ENCODE measurements at places on chromosomes 7 and 10.
A peak's percentile ranks its signal among the peaks of the same experiment; 100 is the strongest.

DNA sequence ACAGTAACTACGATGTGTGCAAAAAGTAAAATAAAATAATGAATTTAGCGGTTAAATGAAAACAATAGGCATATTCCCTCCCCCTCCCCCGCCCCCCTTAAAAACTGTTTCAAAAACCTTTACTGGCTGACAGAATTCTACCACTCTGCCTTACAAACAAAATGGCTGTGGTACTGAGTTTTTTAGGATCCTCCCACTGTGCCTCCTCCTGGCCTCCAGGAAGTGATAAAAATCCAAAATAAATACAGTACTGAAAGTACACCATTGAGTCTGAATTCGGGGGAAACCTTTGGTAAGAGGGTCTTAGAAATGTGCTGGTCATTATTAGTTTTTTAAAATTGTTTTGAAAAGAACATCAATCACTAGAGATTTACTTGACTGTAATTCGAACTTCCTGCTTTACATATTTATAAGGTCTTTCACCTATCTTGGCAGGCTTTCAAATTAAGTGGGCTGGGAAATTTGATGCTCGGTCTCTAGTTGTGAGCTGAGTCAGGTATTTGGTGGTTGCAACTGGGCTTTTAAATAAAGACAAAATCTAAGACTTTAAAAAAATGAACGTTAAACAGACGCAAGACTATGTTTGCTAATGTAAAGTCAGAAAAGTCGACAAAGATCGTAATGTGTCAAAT, 32.5 kb upstream of the EPC1 start:
- peak; percentile 56 for DNase-seq

DNA sequence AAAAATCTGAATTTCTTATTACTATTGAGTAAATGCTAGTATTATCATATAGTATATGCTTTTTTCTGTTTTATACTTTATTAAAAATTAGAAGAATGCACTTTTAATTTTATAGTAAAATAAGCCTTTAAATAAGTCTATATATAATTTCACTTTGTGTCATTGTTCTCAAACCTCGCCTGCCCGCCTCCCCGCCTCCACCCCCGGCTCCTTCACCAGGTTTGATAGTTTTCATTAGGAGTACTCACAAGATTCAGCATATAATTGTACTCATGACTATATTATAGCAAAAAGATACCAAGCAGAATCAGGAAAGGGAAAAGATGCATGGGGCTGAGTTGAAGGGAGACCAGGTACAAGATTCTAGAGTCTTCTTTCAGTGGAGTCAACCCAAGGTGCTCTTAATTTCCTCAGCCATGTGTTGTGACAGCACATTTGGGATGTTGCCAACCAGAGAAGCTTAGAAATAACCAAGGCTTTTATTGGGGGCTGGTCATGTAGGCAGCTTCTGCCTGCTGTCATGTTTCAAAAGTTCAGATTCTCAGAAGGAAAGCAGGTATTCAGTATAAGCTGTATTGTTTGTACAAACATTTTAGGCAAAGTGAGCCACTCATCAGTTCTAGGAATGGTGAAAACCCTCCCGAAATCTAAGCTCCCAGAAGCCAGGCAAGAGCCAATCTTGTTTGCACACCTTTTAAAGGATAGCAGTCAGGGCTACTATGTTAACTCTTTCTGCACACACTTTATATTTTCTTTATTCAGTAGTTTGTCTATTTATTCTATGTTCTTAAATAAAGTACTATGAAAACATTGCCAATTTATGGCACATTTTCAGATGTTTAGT, 12.3 kb downstream of the NHLRC2 start:
- no peak for DNase-seq

- DNase-seq = no peak
These were observed 18.1 kb downstream of the CALN1 start for GRCh38 chr7:72394016-72394415.

DNA sequence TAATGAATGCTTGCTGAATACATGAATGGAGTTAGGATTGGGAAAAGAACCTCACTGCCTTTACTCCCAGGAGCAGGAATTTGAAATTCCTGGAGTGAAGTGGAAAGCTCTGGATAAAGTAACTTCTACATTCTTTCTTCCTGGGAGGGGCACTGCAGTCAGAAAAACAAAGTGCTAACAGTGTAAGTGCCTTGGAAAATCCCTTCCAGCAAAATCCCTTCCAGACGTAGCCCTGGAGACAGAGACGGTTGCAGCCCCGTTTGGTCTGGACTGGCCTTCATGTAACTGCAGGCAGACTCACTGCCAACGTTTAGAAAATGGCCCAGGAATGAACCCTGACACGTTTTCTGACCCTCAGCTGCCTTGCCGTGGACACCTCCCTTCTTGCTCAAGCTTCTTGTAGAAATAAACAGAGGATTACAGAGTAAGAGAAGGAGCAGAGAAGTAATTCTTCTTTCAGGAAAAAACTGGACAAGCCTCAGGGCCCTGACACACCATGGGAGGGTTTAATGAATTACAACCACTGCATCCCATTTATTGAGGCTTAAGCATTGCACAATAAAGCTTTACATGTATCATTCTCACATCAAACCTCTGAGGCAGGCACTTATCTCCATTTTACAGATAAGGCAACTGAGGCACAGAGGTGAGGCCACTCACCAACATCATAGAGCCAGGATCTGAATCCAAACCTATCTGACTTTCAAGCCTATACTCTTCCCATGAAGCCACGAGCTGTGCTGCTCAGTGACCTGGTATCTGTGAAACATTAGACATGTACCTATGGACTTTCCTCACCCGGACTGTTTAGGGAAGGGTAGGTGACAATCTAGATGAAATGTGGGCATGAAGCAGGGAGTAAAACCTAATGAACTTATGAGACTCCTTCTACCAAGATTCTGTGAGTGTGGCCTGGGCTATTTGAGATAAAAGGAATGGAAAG, 7.8 kb downstream of the ITPRIP start:
- no peak for DNase-seq

GRCh38 chr7:105678811-105679495, 97.7 kb upstream of the EFCAB10 start:
- no peak for DNase-seq

- DNase-seq = no peak
These were observed 12.8 kb downstream of the BRI3 start for GRCh38 chr7:98294326-98294725.

GRCh38 chr10:80581469-80581835, 43.8 kb downstream of the SH2D4B start:
- DNase-seq = no peak

DNA sequence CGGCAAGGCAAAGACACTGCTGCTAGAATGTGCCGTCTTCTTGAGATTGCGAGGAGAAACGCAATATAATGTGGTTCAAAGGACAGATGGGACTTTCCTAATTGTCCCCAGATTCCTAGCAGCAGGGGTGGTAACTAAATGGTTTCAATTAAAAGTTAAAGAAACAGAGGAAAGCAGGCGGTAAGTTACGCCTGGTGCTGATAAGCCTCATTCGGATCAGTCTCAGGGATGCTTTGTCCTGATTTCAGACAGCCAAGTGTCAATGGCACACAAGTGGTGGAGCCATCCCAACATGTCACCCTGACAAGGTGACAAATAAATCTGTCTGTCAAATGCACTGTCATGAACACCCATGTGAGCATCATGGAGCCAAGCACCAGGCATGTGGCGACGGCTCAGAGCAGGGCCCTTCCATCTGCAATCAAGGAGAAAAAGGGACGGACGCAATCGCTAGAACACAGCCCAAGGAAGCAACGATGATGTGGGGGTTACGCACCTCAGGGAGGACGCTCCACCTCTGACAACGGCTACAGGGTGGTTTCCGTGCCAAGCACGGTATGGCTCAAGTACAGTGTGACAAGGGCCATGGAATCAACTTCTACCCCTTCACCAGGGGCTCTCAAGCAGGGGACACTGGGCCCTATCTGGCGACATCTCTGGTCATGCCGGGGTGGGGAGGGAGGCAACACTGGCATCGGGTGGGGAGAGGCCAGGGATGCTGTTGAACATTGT, 66.2 kb downstream of the CTBP2 start:
- no peak for DNase-seq

DNA sequence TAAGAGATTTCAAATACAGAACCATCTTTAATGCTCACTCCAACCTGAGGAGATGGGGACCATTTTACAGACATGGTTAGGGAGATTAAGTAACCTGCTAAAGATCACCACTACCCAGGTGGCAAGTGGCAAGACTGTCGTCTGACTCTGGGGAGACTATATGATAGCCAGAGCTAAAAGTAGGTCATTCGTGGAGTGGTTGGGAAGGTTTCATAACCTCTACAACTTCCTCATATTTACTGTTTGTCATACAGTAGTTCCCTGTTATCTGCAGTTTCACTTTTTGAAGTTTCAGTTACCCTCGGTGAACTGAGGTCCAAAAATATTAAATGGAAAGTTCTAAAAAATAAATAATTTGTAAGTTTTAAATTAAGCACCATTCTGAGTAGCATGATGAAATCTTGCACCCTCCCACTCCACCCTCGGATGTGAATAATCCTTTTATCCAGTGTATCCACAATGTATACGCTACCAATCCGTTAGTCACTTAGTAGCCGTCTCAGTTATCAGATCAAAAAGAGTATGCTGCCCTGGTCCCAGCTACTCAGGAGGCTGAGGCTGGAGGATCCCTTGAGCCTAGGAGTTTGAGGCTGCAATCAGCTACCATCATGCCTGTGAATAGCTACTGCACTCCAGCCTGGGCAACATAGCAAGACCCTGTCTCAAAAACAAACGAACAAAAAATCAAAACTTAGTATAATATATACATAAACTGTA, 14.9 kb upstream of the LGI1 start:
- DNase-seq = no peak

- peak; percentile 11 for DNase-seq
These were observed 44.9 kb downstream of the BAMBI start for GRCh38 chr10:28722065-28722803.

DNA sequence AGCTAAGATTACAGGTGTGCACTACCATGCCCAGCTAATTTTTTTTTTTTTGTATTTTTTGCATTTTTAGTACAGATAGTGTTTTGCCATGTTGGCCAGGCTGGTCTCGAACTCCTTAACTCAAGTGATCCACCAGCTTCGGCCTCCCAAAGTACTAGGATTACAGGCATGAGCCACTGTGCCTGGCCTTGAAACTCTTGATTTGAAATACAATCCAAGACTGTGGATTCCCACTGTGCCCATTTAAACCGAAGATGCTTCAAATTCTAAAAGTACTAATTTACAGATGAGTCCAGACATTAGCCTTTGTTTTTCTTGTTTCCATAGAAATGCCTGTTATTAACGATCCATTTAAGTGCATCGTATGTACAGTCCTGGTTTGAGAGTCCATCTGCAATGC, 130.9 kb downstream of the CACNA2D1 start:
- no peak for DNase-seq

DNA sequence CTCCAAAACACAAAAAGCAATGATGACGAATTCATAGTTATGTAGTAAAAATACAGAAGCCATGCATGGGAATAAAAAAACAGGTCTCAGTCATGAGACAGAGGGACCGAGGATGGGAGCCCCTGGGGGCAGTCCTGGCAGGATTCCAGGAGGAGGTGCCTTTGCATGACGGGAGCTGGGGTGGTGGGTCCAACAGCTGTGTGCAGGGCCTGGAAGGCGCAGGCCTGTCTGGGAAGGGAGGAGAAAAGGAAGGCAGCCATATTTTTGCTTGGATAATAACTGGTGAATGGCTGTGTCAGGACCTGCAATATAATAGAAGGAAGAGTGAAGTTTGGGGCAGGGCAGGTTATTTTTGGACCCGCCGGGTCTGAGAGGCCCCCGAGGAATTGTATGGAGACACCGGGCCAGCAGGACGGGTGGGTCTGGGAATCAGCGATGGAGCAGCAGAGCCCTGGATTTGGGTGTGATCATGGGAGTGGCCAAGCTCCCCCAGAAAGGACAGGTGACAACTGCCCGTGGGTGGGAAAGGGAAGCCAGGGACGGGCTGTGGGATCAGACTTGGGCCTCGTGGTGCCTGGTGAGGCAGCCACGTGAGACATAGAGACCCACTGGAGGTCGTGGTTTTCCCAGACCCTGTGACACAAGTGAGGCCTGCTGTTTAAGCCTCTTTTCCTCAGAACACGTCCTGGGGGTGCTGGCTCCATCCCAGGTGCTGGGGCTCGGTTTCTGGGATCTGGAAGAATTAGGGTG, 2.9 kb upstream of the JAKMIP3 start:
- no peak for DNase-seq

GRCh38 chr7:79506481-79506880, 53.0 kb upstream of the MAGI2 start:
- no peak for DNase-seq

- no peak for DNase-seq
These were observed 4.8 kb upstream of the PDE1C start for GRCh38 chr7:32074787-32075585.

GRCh38 chr10:30804478-30805055, 175.0 kb upstream of the LYZL2 start:
- DNase-seq = no peak

DNA sequence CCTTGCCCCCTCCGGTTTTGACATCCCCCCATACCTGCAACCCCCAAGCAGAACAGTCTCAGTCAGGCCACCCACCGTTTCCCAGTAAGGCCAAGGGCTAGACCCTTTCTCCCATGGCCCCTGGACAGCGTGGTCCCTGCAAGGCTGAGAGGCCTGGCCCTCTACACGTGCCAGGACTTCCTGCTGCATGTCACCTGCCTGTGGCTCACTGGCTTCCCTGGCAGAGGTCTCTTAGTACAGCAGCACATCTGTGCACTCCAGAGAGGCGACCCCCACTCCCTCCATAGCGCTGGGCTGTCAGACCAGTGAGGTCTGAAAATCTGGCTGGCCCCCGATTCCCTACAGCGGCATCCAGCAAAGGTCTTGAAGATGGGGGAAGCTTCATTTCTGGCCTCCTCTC, 26.4 kb upstream of the JAKMIP3 start:
- no peak for DNase-seq

GRCh38 chr7:69177461-69177861, 420.8 kb upstream of the AUTS2 start:
- no peak for DNase-seq

GRCh38 chr10:44558521-44558920, 173.6 kb upstream of the CXCL12 start:
- no peak for DNase-seq

- no peak for DNase-seq
These were observed 34.0 kb upstream of the EBLN1 start for GRCh38 chr10:22251751-22252223.

- DNase-seq = no peak
These were observed at the start of gene VAX1 for GRCh38 chr10:117137911-117138642. VAX1 (minus strand) TSS chr10:117138270; CDS start chr10:117138056, 214 bp downstream.

DNA sequence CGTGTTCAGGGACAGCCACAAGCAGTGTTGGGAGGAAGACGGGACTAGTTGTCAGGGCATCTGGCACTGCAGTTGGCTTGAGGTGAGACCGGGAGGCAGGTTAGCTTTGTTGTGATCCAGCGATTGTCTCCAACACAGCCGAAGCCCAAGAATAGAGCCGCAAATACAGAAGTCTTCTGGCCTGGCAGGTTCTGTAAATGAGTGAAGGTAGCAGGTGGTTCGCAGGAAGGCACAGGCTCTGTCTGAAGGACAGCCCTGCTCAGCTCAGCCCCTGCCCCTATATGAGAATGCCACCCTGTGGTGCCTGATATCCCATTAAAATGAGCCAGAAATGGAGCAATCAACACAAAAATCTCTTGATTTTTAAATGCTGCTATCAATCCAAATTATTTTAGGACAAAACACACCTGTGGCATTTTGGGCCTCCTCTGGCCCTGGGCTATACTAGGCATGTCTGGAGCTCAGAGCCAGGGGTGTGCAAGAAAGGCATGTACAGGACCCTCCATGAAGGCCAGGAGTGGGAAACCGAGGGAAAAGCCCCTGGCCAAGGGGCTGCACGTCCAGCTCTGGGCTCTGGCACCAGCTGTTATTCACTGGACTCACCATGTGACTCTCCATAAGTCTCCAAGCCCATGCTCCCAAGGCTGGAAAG, 11.2 kb upstream of the C10orf71 start:
- no peak for DNase-seq

Measured in NCI-H1048 (cell line).